GOT3 (cell line): ENCODE measurements at places on chromosomes 16 and 17.

DNA sequence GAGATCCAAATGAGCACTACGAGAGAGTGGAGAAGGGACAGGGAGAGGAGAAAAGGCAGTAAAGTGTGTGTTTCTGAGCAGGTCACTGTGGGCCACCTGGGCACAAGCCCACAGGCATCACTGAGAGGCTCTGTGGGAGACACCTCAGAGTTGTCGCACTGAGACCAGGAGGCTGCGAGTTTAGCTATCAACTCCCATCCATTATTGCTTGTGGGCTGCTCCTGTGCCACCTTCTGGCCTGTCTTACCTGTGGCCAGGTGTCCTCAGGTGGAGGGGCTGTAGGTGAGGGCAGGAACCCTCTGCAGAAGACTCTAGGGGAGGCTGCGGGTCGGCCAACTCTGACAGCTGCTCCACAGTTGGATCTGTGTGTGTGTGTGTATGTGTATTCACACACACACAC is 2.5 kb upstream of the PRR29 start:
- no peak for DNase-seq

GRCh38 chr17:50603340-50603739 is 31.3 kb upstream of the ABCC3 start:
- DNase-seq = no peak

DNA sequence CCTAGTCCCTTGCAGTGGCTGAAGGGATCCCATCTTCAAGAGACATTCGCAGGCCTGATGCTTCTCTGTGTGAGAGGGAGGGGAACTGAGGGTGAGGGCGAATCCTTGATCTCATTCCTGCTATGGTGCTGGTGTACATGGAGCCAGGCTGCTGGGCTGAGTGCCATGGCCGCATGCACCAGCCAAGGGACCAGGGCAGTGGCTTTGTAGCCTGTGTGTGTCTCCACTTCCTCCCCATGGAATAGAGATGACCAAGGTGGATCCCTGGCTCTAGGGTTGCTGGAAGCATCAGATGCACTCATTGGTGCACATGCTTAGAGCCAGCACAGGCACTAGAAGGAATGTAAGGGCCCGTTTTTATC is 195.0 kb downstream of the FOXL1 start:
- DNase-seq = no peak

DNA sequence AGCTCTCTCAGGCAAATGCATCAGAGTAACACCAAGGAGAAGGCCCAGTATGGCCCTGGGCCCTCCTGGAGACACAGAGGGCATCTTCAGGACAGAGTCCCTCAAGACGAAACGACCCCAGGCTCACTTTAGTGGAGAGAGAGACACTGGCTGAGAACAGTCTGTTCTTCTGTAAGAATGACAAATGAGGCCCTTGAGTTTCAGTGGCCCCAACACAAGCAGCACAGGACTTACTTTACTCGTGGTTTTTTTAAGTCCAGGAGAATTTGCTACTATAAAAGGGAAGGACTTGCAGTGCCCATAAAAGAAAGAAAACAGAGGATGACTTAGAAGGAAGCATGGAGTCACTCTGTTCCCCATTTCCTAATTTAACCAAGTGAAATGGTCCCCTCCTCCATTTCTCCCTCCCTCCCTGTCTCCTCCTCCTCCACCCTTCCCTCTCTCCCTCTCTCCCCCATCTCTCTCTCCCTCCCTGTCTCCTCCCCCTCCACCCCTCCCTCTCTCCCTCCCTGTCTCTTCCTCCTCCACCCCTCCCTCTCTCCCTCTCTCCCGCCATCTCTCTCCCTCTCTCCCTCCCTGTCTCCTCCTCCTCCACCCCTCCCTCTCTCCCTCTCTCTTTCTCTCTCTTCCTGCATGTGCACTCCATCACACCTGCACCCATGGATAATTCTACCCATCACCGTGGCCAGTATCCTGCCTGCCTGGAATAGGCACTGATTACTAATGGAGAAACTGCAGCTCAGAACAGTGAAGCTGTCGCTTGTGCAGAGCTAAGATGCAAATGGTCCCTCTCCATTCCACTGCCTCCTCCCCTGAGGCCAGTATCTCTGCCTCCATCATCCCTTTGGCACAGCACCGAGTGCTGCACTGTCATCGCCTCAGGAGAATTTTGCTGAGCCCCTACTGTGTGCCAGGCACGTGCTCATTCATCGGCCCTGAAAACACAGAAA is 47.3 kb upstream of the RBFOX3 start:
- no peak for DNase-seq

- DNase-seq = peak; percentile 65
Measured at GRCh38 chr16:70428178-70428998, 10.5 kb downstream of the ST3GAL2 start.

- no peak for DNase-seq
Measured at GRCh38 chr16:78647019-78647418, 547.6 kb downstream of the WWOX start.

DNA sequence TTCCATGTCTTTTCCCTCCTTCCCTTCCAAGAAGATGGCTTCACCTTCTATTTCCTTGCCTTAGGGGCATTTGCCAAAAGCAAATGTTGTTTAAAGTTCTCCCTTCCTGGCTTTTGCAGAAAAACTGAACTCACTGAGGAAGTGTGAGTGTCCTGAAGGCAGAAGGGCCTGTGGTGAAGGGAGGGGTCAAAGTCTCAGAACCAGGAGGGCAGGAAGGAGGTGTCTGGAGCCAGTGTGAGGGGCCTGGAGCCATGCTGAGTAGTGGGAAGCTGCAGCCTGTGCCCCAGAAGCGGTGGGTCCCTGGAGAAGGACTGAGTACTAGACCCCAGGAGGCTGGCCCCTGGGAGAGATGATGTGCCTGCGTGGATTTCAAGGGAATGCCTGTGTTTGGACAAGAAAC is 23.8 kb upstream of the SUPT4H1 start:
- DNase-seq = no peak

GRCh38 chr16:67917852-67918236 is 13.8 kb downstream of the CTRL start:
- DNase-seq = peak; percentile 8

GRCh38 chr17:27458524-27458908 is 2.3 kb downstream of the KSR1 start:
- DNase-seq = no peak

GRCh38 chr16:85413691-85414663 is 199.1 kb upstream of the GSE1 start:
- no peak for DNase-seq

GRCh38 chr17:82849076-82849945 is 9.5 kb upstream of the ZNF750 start:
- DNase-seq = no peak

- DNase-seq = no peak
Measured at GRCh38 chr17:11300738-11301137, 59.7 kb downstream of the SHISA6 start.

DNA sequence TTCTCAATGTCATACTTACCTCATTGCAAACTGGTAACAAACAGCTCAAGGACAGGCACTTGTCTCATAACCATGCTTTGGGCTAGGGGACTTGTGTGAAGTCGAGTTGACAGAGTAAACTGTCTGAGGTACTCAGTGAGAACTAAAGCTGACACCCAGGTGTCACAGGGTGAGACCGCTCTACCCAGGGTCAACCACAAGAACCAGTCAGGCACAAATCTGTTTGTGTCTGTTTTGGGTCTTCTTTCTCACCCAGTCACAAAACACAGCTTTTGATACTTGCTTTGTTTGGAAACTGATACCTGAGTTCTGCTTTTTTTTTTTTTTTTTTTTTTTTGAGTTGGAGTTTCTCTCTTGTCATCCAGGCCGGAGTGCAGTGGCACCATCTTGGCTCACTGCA is 161.1 kb downstream of the STX8 start:
- no peak for DNase-seq

- DNase-seq = no peak
Measured at GRCh38 chr16:995087-995486, 13.5 kb downstream of the SOX8 start.

GRCh38 chr17:55278173-55278961 is 13.6 kb downstream of the HLF start:
- DNase-seq = no peak

- DNase-seq = no peak
Measured at GRCh38 chr17:74816905-74817620, 40.9 kb upstream of the NAT9 start.

- DNase-seq = no peak
Measured at GRCh38 chr16:48318630-48319029, 66.6 kb downstream of the SIAH1 start.

DNA sequence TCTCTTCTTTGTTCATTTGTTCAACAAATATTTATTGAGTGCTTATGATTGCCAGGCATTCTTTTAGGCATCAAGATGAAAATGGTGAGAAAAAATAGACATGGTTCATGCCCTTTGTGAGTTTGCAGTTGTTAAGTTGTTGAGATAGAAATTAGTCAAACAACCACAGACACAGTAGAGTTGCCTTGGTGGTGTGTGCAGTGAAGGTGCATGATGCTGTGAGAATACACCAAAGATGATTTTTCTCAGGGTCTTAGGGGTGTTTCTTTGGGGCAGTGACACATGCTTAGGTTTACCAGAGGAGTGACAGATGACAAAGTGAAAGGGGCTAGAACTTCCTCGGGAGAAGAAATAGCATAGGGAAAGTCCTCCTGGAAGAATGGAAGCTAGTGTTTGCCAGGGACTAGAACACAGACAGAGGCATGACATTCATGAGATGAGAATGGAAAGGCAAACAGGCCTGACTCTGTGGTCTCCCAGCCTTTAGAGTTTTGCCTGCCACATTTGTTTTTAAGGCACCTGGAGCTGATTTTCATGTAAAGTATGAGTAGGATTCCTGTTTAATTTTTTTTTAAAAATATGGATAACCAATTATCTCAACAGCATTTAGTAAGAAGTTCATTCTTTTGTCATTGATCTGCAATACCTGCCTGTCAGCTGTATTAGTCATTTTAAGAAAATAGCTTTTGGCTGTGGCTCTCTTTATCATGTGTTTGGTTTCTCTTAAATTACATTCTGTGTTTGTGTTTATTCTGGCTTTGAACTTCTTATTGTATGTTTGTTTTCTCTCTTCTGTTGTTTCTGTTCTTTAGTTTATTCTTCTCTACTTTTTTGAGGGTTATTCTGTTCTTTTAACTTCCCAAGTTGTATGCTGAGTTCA is 36.6 kb downstream of the CYLD start:
- DNase-seq = no peak

DNA sequence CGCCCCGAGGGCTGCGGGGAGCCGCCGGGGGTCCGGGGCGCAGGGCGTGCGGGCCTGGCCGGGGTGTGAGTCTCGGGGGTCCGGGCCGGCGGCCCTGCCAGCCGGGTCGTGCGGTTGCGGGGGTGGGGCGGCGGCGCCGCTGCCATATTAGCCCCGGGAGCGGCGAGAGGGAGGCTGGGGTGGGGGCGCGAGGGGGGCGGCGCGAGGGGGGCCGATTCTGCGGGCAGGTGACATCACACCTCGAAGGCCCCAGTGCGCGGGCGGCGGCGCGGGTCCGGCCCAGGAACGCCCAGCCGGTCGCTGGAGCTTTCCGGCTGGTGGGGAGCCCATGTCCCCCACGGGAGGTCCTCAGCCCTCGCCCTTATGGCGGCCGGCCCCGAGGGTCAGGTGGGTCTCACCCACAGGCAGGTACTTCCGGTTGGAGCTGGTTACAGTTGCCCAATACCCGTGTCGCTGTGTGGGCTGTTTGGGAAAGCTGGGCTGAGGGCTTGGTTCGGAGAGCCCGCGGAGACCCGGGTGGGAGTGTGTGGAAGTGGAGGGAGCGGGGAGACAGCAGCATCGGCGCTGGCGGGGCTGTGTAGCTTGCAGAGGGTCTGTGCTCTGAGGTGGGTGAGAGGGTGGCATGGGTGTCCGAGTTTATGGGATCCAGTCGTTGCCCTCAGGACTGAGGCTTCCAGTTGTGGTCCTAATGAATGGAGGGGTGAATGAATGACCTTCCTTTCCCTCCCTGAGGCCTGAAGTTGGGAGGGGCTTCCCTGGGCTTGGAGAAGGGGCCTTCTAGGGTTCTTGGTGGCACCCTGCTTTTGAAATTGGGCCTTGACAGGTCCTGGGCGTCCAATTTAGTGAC is 804 bp downstream of the ATP6V0C start:
- no peak for DNase-seq

DNA sequence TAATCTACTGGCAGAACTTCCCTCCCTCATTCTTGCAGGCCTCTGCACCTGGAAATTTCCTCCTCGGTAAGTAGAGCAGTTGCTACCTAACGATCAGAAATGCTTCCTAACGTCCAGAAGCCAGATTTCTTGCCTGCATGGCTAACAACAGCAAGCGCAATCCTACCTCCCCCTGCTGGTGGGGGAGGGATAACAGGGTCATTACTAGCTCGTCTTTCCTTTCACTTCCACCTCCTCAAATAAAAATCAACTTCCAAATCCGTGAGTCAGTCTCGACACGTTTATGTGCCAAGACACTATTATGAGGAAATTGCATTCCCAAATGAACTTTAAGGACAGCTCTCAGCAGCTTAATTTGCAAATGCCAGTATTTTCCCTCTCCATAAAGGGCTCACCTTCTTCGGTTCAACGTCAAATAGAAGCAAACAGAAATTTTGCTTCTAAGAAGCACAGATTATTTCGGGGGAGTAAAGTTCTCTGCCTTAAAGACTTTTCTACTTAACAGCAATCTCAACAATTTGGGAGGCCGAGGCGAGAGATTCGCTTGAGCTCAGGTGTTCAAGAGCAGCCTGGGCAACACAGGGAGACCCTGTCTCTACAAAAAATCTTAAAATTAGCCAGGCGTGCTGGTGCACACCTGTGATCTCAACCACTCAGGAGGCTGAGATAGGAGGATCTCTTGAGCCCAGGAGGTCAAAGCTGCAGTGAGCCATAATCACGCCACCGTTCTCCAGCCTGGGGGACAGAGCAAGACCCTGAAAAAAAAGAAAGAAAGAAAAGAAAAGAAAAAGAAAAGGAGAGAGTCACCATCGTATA is 188.6 kb upstream of the PSMD7 start:
- no peak for DNase-seq

GRCh38 chr17:41737680-41738023 is 3.2 kb upstream of the HAP1 start:
- DNase-seq = no peak

GRCh38 chr16:10081201-10081940 is 100.9 kb downstream of the GRIN2A start:
- no peak for DNase-seq

DNA sequence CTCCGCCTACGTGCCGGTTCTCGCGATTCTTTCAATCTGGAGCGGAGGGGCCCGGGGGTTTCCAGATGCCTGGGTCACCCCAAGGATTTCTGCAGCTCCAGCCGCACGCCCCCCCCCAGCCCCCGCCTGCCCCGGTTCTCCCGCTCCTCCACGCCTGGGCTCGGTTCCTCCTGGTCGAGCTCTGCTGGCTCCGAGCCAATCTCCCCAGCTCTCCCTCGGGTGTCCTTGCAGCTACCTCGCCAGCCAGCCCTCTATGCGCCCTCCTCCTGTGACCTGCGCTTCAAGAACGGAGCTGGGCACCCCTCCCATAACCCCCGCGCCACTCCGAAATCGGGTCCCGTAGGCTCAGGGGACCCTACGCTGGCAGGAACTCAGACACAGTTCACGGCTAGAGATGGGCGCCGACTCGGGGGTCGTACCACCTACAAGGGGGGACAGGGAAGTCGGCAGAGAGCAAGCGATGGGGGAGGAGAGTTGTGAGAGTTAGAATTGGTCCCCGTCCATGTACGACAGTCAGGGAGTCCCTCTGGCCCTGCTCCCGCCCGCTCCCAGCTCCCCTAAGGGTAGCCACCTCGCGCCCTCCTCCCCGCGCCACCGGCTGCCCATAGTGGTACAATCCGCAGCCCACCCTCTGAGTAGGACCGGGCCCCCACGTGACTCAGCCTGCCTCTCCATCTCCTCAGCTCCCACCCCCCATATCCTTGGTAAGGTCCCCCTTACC is 961 bp downstream of the FGF11 start:
- no peak for DNase-seq
